A172 (cell line): ENCODE measurements at places on chromosomes 1 and 21.

- DNase-seq: no peak
These were observed 17.3 kb upstream of the IRF2BP2 start for GRCh38 chr1:234627009-234627950.

DNA sequence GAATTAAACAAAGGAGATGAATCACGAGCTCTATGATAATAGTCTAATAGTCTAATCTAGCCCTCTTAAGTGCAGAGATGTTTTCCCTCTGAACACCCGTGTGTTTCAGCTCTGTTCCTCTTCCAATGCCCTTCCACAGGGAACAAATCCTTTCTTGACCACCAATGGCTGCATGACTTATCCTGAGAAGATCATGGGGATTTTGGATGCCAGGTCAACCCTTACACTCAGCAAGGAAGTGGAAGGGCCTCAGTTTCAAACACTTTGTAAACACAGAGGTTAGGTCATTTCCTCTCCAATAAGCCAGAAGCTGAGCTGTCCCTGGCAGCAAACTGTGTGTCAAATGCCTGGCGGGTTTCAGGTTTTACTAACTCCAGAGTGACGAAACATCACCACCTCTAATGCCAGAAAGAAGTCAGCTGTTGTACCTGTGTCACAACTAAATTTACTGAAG is 200.0 kb downstream of the GABPA start:
- peak; percentile 97 for DNase-seq

DNA sequence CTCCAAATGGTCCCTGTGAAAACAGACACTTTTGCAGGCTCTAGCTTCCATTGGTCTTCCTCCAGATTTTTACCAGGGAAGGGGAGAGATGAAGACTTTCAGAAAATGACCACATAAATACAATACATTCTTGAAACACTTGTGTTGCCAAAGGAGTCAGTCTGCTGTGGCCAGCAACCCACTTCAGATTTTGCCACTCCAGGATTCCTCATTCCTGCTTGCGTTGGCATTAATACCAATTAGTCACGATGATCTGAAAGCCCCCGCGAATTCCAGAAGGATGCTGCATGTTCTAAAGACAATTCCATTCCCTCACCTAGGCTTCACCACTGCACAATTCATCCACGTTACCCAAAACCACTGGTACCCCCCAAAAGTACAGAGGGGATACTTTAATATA is 7.9 kb upstream of the BACE2 start:
- DNase-seq: no peak

GRCh38 chr1:87318806-87319205 is 9.9 kb upstream of the LMO4 start:
- no peak for DNase-seq

DNA sequence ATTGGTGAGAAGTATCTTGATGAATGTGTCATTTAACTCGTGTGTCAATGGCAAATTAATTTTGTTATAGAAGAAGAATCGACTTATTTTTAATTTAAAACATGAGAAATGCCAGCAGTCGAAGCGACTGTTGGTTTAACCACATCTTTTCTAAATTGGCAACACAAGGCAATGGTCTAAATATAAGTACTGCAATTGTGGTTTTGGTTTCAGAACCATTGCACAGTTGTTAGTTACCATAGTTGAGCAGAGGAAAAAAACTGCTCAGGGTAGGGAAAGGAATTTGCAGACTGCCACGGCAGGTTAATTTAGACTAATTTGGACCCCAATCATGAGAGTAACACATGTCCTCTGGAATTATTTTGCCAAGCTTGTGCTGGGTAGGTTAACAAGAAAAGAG is 185.6 kb upstream of the RUNX1 start:
- DNase-seq: peak; percentile 48

- no peak for DNase-seq
These were observed 38.1 kb downstream of the GADD45A start for GRCh38 chr1:67723126-67723525.

DNA sequence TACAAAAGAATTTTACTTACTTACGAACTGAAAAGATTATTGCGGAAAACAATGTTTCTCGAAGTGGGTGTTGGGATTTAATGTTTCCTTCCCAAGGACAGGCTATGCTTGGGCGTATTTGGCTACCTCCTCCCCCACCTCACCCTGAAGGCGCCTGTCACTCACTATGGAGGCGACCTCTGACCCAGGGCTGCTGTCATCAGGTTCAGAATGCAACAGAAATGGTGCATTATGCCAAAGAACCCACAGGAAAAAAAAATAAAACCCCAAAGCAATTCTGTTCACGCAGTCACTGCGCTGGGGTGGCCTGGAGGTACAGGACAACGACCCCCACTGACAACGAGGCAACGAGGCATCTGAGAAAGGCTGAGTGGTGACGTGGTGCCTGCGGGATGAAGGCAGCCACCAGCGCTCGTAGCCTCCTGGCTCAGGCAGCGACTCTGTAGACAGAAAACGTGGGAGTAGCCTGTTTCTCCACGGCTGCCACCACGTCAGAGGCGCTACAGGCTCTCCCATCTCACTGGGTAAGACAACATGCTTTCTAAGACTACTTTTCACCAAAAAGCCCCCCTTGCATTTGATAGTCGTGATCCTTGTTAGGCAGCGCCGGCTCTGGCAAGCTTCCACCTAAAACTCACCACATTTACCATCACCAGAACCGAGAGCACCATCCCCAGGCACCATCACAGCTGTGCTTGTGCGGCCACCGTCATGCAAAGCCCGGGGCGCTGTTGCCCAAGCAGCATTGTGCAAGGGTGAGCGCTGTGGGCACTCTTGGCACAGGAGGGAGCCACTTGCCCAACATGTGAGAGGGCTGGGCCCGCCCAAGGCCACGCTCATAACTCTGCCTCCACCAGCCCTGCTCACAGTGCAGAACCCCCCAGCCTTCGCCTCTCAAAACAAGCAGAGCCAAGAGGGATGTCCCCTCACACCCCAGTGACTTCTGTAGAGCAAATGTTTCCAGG is 14.3 kb downstream of the NADK start:
- no peak for DNase-seq

DNA sequence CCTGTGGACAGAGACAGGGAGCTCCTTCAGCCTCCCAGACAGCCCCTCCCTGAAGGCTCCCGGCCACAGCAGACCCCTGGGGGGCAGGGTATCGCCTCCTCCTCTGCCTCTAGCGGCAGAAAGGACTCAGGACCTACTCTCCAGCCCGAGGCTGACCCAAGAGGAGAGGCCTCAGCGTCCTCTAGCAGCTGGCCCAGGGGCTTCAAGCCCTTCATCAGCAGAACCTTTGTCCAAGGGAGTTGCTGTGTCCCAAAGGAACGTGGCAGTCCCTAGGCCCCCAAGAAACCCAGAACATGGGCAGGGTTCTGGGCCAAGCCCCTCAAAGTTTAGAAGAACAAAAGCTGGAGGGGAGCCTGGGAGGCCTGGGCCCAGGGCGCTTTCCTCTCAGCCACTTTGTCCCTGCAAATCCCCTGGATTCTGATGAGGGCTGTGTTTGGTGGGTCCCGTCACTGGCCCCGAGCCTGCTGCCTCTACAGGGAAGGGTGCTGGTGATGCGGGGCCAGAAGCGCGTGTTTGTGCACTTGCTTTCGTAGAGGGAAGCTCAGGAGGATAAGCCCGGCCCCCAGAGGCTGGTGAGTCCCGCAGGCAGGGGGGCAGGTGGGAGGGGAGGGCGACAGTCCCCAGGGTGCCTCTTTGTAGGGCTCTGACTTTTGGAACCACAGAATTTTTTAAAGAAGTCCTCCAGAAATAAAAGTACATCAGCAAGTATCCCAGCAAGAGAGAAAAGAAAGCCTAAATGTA is 13.3 kb downstream of the ITGB2 start:
- no peak for DNase-seq

GRCh38 chr1:37098237-37098636 is 63.9 kb upstream of the GRIK3 start:
- DNase-seq: no peak

DNA sequence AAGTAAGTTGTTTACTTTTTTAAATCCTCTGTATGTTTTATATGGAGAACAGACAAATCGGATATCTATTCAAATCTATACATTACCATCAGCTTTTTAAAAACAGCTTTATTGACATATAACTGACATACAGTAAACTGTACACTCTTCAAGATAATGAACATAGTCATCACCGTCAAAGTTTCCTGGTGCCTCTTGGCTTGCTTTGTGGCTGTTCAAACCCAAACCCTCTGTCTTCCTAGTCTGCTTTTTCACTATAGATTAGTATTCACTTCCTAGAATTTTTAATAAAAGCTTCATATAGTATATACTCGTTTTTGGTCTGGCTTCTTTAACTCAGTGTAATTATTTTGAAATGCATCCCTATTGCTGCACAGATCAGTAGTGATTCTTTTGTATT is 56.4 kb upstream of the TPTE start:
- DNase-seq: no peak

GRCh38 chr1:21114431-21114830 is 62.3 kb downstream of the EIF4G3 start:
- DNase-seq: no peak

- DNase-seq: no peak
These were observed 6.6 kb downstream of the CCDC24 start for GRCh38 chr1:43998000-43998378.

DNA sequence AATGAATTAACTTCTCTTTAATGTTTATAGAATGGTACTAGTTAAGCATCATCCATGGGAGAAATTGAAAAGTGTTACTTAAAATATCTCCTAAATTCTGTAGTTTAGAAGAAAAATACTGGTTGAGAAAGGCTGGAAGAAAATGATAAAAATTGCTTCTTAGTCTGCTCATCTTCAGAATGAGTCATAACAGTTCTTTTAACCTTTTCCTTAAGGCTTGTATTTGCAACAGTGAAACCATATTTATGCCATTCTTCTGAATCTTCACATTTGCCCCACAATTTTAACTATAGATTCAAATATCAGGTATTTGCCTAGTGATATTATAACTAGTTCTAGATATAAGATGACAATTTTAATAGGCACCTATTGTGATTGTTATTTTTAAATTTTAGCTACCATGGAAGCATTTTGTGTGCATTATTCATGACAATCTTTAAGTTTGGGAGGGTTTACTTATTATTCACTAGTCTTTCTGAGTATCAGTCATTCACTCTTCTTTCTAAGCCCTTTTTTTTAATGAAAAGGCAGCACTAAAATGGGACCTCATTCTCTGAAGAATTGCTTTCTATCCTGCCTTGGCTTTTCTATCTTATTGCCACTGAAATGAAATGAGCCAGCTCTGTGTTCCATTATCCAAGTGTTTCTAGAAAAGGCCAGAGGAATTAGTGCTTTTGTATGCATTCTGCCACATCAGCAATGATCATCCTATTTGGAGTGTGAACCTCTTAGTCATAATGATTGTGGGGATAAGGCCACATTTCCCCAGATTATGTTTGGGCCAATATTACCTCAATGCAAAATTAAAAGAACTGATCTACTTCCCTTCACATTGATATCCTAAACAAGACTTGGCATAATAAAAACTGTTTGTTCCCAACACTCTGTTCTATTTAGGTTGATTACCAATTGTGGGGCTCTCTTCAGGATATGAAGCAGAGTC is 58.4 kb downstream of the SAMSN1 start:
- DNase-seq: no peak

DNA sequence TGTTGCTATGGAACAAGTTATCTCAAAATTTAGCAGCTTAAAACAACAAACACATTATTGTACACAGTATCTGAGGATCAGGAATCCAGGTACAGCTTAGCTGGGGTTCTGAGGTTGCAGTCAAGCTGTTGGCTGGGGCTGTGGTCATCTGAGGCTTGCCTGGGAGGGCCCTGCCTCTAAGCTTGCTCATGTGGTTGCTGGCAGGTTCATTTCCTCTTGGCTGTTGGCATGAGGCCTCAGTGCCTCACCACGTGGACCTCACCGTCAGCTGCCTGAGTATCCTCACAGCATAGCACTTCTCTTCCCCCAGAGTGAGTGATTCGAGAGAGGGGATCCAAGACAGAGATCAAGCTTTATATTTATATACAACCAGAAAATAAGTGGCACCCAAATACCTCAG is 18.6 kb downstream of the NTPCR start:
- DNase-seq: no peak

- DNase-seq: no peak
These were observed 784.4 kb upstream of the ADGRL4 start for GRCh38 chr1:79790950-79791349.

- no peak for DNase-seq
These were observed 5.7 kb downstream of the MYBPH start for GRCh38 chr1:203169770-203170520.

DNA sequence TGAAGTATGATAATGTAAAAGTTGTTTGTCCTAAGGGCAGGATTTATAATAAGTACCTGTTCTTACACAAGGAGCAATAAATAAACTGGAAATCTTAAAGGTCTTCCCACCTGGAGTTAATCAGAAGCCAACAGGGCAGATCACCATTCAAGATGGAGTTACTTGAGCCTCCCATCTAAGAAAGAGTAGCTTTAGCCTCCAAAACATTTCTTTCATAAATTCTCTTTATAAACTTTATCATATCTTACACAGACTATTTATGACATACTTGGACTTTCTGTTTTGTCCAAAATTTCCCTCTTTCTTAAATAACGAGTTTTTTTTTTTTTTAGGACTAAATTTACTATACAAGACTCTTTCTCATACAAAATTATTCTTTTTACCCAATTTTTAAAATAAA is 18.5 kb downstream of the OR2T1 start:
- no peak for DNase-seq

DNA sequence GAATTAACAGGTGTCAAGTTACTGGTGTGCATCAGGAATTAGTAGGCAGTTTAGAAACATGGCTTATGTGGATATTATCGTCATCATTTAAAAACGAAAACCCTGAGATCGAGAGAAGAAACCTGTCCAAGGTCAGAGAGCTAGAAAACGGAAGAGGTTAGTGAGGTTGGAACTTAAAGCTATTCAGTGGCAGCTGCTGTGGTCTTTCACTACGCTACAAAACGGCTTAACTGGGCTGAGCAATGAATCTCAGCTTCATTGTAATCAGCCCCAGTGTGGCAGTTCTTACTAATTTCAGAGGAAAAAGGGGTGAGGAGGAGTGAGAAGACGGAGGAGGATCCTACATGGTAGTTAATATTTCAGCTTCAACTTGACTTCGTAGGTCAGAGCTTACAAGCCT is 77.9 kb downstream of the DAB1 start:
- no peak for DNase-seq

- no peak for DNase-seq
These were observed 413.9 kb downstream of the RPS6KC1 start for GRCh38 chr1:213464786-213465460.

GRCh38 chr21:45073301-45074047 is 906 bp upstream of the ADARB1 start:
- DNase-seq: peak; percentile 46

- no peak for DNase-seq
These were observed 204.7 kb upstream of the ZRANB2 start for GRCh38 chr1:71285529-71285928.

GRCh38 chr1:54249819-54250435 is 50.0 kb downstream of the MRPL37 start:
- peak; percentile 83 for DNase-seq
